M059J (cell line): ENCODE measurements at places on chromosomes 3 and 15.

GRCh38 chr3:15207836-15208504 lies 1.9 kb downstream of the CAPN7 start:
- DNase-seq, result peak; percentile 7

- DNase-seq, result no peak
Measured at GRCh38 chr15:31125061-31125460, 23.5 kb upstream of the TRPM1 start.

GRCh38 chr15:73957785-73958184 lies 31.5 kb downstream of the LOXL1 start:
- DNase-seq, result no peak

GRCh38 chr15:57028176-57028575 lies 109.7 kb downstream of the TCF12 start:
- DNase-seq, result no peak

DNA sequence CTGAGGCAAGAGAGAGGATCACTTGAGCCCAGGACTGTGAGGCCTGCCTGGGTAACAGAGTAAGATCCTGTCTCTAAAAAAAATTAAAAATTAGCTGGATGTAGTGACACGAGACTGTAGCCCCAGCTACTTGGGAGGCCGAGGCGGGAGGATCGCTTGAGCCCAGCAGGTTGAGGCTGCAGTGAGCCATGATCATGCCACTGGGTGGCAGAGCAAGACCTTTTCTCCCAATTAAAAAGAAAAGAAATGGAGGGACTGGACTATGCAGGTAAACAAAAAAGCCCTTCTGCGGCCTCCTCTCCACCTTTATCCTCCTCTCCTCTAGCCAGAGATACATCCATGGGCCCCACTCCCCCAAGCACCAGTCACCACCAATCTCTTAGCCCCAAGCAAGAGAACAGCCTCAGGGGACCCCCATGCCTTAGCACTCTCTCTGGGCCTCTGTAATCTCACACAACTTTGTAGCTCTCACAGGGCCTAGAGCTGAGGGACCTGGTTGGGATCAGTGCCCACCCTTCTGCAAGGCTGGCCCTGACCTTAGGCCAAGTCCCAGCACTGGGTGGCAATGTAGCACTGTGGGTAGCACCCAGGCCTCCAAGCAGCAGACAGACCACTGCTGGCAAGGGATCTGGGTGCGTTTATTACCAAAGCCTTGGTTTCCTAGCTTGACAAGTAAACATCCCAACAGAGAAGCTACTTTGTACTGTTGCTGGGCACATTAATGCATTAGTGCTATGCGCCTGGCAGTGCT lies 43.4 kb downstream of the FAM174B start:
- peak; percentile 19 for DNase-seq

DNA sequence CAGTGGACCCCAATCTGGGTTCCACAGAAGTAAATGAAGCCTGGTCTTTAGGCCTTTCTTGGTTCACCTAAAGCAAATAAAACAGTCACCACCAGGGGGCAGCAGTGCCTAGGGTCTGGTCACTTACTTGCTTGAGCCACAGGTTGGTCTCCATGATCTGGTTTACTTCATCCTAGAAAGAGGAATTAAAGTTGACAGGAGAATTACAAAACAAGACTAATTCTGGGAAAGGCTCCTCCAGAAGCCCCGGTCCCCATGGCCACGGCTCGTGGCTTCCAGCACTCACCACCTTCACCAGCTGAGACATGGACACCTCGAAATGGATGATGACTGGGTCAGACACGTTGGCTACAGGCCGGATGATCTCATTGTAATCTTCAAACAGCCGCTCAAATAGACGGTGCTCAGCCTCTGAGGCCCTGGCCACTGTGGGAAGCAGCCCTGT lies 2.3 kb downstream of the CHRNA3 start:
- peak; percentile 73 for DNase-seq

GRCh38 chr3:184361532-184361931 lies at the start of the genes CLCN2 and POLR2H:
Gene CLCN2, minus strand, starts transcription at chr3:184361605. Its CDS starts 126 bp downstream, at chr3:184361479.
Gene POLR2H, plus strand, starts transcription at chr3:184361710. Its CDS starts 1,783 bp downstream, at chr3:184363493.
- DNase-seq, result peak; percentile 60

DNA sequence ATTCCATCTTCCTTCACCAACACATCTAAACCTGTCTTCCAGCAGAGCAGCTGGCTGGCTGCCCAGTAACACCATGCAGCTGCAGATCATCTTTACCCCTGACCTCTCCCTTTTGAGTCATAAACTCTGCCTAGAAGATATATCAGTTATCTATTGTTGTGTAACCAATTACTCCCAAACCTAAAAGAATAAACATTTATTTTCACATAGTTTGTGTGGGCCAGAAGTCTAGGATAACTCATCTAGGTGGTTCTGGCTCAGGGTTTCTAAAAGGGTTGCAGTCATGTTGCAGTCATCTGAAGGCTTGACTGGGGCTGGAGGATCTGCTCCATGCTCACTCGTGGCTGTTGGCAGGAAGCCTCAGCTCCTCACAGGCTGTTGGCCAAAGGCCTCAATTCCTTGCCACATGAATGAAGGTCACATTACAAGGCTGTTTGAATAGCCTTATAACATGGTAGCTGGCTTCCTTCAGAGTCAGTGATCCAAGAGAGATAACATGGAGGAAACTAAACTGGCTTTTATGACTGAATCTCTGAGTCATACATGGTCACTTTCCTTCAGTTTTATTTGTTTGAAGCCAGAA lies 92.8 kb downstream of the GOLIM4 start:
- peak; percentile 85 for DNase-seq

DNA sequence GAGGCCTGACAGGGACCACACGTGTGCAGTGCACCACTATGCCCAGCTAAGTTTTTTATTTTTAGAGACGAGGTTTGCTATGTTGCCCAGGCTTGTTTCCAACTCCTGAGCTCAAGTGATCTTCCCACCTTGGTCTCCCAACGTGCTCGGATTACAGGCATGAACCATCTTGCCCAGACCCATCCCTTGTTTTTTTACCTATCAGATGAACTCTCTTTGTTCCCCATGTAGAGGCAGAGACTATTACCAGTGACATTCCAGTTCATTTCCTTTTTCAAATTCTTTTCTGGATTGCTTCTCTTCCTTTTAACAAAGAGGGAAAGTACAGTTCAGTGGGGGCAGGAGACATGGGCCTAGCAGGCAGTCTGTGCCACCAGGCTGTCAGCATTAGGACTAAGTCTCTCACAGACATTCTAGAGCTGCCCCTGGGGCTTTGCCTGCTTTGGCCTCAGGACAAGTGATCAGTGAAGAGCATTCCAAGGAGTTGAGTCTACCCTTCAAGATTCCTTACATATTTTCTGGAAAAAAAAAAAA lies 103.5 kb upstream of the SLC7A14 start:
- peak; percentile 99 for DNase-seq

DNA sequence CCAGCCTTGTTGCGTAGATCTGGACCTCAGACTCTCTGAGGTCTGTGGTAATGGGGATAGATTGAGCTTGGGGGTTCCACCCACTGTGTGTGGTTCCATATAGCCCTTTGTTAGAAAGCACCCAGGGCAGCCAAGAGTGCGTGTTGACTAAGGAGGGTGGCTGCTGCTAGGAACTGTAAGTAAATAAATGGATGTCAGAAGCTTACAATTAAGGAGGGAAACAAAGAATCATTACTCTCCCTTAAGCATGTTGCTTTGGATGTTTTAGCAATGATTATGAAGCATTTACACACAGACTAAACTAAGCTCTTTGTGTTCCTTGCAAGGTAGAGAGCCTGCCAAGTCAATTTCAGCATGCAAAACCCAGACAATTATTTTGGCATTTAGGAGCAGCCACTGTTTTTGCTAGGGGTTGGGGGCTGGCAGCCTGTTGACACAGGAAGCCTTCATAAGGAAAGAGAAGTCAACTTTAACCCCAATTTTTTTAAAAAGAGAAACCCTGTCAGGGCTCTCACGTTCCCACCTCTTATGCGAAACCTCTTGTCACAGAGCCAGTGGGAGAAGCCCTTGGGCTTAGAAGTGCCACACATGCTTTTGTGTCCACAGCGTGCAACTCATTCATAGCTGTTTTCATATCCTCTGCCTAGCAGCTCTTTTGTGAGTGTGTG lies 127.8 kb downstream of the CMSS1 start:
- peak; percentile 79 for DNase-seq

DNA sequence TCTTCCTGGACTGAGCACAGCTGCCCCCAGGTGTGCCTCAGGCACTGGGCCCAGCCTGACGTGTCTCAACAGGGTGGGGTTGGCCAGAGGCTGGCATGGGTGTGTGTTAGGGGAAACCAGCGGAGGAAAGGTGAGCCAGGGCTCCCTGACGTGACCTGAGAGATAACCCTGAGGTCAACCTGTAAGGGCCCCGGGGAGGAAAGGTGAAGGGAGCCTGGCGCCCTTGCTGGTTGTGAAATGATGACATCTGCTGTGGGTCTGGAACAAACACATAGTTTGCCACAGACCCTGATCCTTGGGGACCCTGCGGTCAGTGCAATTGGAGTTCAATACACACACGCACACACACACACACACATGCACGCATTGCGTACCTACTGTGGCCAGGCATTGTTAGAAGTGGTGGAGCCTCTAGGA lies 100.2 kb upstream of the TLE3 start:
- DNase-seq, result no peak

- DNase-seq, result peak; percentile 71
Measured at GRCh38 chr15:42581272-42581730, 5.9 kb downstream of the STARD9 start.

DNA sequence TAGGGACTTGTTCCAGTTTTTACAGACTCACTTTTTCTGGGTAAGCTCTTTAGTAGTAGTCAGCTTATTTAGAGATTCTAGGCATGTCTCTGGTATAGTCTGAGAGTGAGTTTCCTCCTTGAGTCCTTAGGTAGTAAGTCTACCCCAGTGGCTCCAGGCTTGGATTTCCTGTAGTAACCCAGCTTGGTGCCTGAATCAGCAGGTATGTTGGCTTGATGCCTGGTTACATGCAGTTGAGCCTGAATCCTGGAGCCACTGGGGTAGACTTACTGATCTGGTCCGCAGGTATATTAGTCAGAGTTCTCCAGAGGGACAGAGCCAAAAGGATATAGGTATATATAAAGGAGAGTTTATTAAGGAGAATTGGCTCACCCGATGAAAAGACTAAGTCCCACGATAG lies 85.8 kb upstream of the RBMS3 start:
- DNase-seq, result peak; percentile 62

- peak; percentile 7 for DNase-seq
Measured at GRCh38 chr3:98361289-98361688, 7.6 kb downstream of the OR5K4 start.

- no peak for DNase-seq
Measured at GRCh38 chr3:149604125-149604875, 53.5 kb downstream of the WWTR1 start.

- DNase-seq, result peak; percentile 89
Measured at GRCh38 chr3:25493786-25494185, 65.7 kb downstream of the RARB start.

GRCh38 chr3:72436863-72437592 lies 411.2 kb downstream of the SHQ1 start:
- DNase-seq, result no peak

- DNase-seq, result no peak
Measured at GRCh38 chr3:60364475-60364874, 886.8 kb downstream of the FHIT start.

DNA sequence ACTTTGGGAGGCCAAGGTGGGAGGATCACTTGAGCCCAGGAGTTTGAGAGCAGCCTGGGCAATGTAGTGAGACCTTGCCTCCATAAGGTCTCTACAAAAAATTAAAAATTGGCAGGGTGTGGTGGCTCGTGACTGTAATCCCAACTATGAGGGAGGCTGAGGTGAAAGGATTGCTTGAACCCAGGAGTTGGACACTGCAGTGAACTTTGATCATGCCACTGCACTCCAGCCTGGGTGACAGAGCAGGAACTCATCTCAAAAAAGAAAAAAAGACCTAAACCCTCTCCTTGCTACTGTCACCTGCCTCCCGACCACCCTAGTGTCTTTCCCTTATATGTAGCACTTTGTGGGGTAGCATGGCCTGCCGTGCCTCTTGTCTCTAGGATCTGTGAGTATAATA lies 23.8 kb upstream of the AQP9 start:
- no peak for DNase-seq

GRCh38 chr3:42905740-42906069 lies 237 bp upstream of the ZNF662 start:
- DNase-seq, result no peak

- DNase-seq, result no peak
Measured at GRCh38 chr15:23912191-23912590, 225.1 kb upstream of the NDN start.

DNA sequence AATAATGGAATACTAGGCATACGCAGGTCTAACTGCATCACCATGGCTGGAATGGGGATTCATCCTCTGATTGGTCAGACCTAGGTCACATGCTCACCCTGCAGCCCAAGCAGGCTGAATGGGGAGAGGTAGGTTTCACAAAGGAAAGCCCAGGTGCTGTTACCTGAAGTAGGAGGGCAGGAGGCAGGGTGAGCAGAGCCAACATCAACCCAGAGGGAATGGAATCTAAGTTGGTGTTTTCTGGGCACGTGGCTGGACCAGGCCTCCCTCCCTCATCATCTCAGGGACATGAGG lies 6.7 kb upstream of the H1-8 start:
- no peak for DNase-seq

GRCh38 chr3:861721-862120 lies 231.1 kb upstream of the CNTN6 start:
- DNase-seq, result no peak

DNA sequence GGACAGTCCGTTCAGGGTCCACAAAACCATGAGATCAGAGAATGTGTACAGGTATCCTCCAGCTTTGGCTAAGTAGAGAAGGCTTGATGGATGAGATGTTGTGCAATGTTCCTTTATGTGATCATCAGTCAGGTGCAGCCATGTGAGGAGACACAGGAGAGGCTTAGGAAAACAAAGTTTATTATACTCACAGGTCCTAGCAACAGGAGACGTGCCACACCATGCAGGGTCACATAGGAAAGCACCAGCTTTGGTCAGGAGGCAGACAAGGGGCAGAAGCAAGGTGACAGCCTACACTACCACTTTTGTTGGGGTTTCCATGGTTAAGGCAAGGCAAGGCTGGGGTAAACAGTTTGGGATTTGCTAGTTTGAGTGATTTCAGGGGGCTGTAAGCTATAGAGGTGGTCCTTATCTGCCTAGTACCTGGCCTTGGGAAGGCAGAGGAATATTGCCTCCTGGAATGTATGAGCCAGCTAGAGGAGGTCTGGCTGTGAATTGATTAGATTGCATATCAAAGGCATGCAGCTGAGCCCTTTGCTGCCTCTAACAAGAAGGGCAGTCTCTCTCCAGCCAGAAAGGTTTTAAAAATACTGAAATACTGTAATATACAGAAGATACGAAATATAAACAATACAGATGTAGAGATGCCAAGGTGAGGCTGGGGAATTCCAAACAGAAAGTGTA lies 248.6 kb downstream of the RYR3 start:
- no peak for DNase-seq

- no peak for DNase-seq
Measured at GRCh38 chr3:19256313-19256712, 108.0 kb downstream of the KCNH8 start.

- DNase-seq, result no peak
Measured at GRCh38 chr3:81434161-81434560, 327.3 kb downstream of the GBE1 start.

- DNase-seq, result peak; percentile 15
Measured at GRCh38 chr15:60591496-60592370, 112.8 kb upstream of the ICE2 start.

- peak; percentile 72 for DNase-seq
Measured at GRCh38 chr3:127289706-127290575, 2.1 kb upstream of the PRR20G start.
